ENCODE measurements at places on chromosomes 13 and 19.

GRCh38 chr13:101267656-101268055, 148.7 kb downstream of the NALCN start:
- no peak for DNase-seq

DNA sequence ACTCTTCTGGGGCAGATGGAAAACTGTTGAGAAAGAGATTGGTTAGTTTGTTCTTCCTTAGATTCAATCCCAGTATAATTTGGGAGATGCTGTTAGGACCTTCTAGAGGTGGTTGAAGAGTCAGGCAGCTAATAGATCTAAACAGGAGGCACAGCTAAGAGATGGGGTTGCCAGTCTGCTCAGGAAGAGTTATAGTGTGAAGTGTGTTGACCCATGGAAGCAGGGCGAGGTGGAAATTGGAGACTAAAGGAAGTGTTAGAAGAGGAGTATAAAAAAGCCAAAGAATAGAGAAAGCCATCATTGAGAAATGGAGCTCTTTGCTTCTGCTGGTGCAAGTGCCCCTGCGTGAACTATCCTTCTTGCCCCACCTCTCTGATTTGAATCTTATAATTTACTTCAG, 3.8 kb upstream of the OXGR1 start:
- DNase-seq, result no peak

- no peak for DNase-seq
Observed at GRCh38 chr13:111914241-111915103, 152.5 kb upstream of the SOX1 start.

DNA sequence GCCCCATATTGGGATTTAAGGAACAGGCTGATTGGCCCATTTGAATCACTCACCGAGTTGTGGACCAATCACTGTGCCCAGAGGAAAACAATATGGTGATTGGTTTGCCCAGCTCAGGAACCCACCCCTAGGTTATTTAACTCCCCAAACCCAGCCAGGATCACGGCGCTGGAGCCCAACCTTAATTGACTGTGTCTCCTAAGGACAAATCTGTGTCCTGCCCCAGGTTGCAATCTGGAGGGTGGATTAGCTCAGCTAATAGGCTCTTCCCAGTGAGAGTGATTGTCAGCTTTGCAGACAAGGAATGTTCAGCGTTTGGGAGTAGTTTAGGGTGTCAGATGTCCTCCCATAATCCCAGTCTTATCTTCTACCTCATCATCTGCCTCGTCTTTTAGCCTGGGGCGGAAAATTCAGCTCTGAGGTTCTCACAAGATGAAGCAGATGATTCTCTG, 3.5 kb upstream of the ZNF358 start:
- DNase-seq, result no peak

- DNase-seq, result no peak
Observed at GRCh38 chr19:33201473-33201872, 7.3 kb downstream of the LRP3 start.

- no peak for DNase-seq
Observed at GRCh38 chr19:34974646-34975045, 10.6 kb upstream of the ZNF792 start.

DNA sequence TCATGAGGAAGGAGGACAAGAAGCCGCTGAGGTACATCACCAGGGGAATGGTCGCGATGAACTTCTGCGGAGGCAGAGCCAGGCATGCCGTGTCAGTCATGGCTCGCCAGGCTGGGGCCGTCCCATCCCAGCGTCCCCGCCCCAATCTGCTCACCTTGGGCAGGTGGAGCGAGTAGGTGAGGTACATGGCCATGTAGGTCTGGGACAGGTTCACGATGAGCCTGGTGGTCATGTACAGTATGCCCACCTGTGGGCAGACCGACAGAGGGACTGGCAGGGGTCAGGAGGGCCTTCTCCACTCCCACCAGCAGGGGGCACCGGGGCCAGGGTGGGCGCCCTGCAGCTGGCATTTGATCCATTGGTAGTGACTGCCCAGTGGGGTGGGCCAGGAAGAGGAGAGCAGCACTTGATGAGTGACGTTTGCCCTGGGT, 8.3 kb downstream of the TEKTIP1 start:
- DNase-seq, result no peak

GRCh38 chr19:48342841-48343540, 17.6 kb downstream of the EMP3 start:
- no peak for DNase-seq

- DNase-seq, result no peak
Observed at GRCh38 chr13:60463787-60464186, 66.8 kb downstream of the TDRD3 start.

- DNase-seq, result no peak
Observed at GRCh38 chr13:81929988-81930387, 1589.1 kb upstream of the SPRY2 start.

GRCh38 chr13:27024776-27025492, 146.7 kb downstream of the USP12 start:
- DNase-seq, result no peak

Measured in stimulated activated CD8-positive, alpha-beta memory T cell treated with anti-CD3 and anti-CD28 coated beads, Interleukin-4, amount 100 ng/mL, for 4 hours (primary cell).